SIG-M5 (cell line): ENCODE measurements at places on chromosomes 11 and 22.

- no peak for DNase-seq
These were observed 110.2 kb downstream of the GRIA4 start for GRCh38 chr11:105720096-105720495.

DNA sequence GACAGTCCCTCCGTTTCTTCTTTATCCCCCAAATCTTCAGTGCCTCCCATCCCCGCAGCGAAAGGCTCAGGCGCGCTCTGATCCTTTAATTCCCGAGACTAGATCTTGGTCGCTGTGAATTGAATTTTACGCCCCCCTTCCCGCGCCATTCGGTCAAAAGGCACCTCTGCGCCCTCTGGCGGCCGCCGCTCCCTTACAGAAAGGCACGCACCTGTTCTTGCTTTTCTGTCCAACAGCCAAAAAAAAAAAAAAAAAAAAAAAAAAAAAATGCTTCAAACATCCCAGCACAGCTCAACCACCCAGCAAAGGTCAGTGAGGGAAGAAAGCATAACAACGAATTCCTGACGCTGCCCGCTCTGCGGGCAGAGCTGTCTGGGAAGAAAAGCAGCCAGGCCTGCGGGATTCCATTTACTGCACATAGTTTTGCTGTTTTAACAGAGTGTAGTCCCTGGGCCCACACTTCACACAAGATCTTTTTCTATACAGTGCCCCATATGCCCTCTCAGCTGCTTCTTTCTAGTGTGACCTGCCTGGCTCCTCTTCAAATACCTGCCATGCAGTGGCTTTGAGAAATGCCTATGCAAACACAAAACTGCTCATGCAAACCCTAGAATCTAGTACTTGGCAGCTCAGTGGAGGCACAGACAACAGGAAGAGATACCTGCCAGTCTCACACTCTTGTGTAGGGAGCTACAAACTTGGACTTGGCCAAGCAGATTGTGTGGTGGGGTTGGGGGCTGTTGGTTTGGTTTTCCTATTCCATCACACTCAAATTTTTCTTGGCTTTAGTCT lies 1.3 kb upstream of the ESAM start:
- DNase-seq, result no peak

GRCh38 chr11:57791321-57792059 lies 29.9 kb downstream of the CTNND1 start:
- no peak for DNase-seq

GRCh38 chr11:97743205-97743742 lies 1277.5 kb upstream of the CNTN5 start:
- DNase-seq, result no peak

- no peak for DNase-seq
These were observed 6.3 kb downstream of the C22orf31 start for GRCh38 chr22:29055192-29055830.
